ENCODE measurements at places on chromosomes 4 and X.
A peak's percentile ranks its signal among the peaks of the same experiment; 100 is the strongest.

DNA sequence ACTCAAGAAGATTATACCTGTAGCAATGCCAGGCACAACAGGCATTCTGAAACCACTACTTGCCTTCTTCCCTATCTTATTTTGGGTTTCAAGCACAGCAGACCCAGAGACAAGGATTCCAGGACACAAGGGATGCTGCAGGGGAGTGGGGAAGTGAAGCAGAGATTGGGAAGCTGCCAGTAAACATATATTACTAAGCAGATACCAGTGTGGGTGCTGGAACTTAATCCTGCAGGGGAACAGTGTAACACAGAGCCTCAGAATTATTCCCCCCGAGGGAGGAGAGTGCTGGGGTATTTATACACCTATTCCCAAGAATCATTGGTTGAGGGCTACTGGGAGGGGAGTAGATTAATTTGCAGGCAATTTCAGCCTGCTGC lies 33.3 kb upstream of the MAML3 start:
- no peak for DNase-seq

DNA sequence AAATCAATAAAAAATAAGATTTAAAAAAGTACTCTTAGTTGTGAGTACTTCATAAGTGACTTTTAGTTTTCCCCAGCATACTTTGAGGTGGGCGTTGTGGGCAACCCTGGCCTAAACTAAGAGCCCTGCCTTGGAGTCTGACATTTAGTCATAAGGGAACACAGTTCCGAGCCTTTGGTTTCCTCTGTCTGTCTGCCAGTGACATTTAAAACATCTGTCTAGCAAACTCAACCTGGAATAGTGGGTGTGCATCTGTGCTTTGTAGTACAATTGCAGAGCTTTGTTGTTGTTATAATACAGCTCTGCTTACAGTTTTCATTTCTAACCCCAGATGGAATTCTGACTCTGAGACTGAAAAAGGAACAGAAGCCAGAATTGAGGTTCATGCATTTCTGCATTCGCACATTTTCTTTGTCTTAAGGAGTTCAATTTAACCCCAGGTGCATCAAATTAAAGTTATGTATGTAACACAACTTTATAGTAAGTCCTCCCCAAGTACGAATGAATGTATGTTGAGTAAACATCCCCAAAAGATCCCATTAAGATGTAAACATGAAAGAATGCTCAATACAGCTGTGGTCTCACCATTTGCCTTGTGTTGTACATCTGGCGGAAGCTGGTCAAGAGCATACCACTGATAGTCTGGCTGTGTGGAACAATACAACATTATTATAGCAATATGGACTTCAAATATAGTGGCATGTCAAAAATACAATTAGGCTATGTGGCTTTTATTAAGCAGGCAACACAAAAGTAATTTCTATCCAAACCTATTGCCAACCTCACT lies 25.9 kb downstream of the TNIP3 start:
- no peak for DNase-seq

DNA sequence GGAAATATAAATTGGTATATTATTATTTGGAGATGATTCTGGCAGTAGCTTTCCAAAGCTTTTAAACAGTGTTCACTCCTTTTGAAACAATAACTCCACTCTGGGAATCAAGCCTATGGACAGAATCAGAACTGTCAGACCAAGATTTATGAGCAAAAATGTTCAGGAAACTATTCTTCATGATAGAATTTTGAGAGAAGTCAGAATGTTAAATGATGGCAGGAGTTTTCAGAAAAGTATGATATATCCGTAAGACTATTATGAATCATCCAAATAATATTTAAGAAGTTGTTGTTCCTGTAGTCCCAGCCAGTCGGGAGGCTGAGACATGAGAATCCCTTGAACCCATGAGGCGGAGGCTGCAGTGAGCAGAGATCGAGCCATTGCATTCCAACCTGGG lies 50.5 kb upstream of the ADGRG2 start:
- DNase-seq = no peak

DNA sequence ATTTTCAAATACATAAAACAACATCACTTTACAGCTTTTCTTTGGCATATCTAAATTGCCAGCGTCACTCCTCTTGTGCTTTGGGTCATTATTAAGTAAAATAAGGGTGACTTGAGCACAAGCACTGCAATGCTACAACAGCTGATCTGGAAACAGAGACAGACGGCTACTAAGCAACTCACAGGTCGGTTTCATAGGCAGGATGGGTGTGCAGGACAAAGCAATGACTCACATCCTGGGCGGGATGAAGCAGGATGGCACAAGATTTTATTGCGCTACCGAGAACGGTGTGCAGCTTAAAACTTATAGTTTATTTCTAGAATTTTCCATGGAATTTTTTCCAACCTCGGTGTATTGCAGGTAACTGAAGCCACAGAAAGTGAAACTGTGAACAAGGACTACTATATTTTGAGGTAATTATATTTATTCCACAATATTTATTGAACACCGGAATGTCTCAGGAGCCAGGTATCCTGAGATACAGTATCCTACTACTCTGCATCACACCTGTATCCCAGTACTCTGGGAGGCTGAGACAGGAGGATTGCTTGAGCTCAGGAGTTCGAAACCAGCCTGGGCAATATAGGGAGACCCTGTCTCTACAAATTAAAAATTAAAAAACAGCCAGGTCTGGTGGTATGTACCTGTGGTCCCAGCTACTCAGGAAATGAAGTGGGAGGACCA lies 215.5 kb downstream of the APBB2 start:
- DNase-seq = peak; percentile 76

DNA sequence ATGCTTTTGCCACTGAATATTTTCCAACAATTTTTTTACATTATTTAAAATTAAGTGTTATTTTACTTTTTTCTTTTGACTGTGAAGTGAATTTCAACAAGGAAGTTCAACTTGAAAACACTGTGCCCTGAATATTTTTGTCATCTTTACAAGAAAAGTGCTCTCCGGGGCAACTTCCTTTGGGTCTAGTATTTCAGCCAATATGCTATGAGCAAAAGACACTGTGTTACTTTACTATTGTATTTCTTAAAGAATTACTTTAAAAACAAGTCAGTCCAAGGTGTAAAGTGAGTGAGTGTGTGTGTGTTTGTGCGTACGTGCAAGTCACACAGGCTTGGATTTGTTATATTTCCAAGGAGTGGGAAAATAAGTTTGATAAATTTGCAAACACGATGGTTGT lies 7.6 kb upstream of the USP53 start:
- DNase-seq = no peak

- DNase-seq = no peak
These were observed 19.5 kb downstream of the WWC2 start for GRCh38 chr4:183118585-183118984.

DNA sequence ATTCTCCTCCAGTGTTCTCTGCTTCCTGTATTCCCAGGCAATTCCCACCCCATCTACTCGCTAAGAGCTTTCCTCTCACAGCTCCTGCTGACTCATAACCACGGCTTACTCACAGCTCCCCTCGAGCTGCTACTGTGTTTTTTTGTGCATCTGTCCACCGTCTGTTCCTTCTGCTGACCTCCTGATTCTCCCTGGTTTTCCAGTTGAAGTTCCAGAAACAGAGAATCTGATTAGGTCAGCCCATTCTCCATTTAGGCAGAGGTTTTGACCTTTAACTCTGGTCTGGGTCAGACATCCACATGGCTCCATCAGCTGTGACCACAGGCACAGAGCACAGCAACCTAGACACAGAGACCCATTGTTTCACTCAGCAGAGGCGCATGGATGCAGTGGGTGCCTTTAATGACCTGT lies 5.5 kb upstream of the SMIM20 start:
- DNase-seq = peak; percentile 32

All from HT-29 (cell line).